ENCODE measurements at places on chromosomes 4 and X.

- no peak for DNase-seq
Observed at GRCh38 chr4:151204925-151205524, 71.9 kb upstream of the PRSS48 start.

GRCh38 chr4:53461244-53461643 is 83.8 kb downstream of the FIP1L1 start:
- DNase-seq, result no peak

DNA sequence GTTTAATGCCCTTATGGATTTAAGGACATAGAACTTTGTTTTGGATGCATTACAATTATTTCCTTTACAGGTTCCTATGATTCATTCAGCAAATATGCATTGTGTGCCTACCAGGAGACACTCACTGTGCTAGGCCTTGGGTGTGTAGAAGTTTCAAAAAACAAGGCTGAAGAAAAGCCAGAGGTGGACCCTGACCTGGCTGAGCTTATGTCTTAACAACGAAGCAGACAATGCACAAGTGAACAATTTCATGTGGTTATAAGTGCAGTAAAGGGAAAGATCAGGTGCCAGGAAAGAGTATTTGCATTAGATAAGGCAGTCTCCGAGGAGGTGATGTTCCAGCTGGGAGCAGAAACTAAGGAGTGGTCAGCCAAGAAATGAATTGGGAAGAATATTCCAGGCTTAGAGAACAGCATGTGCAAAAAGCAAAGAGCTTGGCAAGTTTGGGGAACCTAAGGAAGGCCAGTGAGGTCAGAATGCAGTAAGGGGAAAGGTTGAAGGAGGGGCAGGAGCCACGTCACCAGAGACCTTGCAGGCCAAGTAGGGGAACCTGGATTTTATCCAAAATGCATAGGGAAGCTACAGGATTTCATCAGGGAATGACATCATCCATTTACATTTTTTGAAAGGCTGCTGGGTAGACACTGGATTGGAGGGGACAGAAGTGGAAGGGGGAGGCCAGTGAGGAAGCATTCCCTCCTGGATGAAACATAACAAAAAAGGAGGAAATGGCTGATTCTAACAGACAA is 193.6 kb downstream of the SOWAHB start:
- DNase-seq, result peak; percentile 21

- no peak for DNase-seq
Observed at GRCh38 chrX:154511761-154512160, 4.3 kb downstream of the FAM3A start.

GRCh38 chr4:86934147-86934770 is 552 bp upstream of the AFF1 start:
- no peak for DNase-seq

GRCh38 chr4:19857380-19857779 is 394.3 kb upstream of the SLIT2 start:
- peak; percentile 5 for DNase-seq

DNA sequence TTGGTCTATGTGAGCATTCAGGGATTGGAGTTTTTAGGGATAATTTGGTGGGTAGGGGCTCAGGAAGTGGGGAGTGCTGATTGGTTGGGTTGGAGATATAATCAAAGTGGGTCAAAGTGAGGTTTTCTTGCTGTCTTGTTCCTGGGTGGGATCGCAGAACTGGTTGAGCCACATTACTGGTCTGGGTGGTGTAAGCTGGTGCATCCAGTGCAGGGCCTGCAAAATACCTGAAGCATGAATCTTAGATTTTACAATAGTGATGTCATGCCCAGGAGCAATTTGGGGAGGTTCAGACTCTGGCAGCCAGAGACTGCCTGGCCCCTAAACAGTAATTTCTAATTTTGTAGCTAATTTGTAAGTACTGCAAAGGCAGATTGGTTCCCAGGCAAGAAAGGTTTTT is 665.6 kb upstream of the PRKX start:
- DNase-seq, result no peak

DNA sequence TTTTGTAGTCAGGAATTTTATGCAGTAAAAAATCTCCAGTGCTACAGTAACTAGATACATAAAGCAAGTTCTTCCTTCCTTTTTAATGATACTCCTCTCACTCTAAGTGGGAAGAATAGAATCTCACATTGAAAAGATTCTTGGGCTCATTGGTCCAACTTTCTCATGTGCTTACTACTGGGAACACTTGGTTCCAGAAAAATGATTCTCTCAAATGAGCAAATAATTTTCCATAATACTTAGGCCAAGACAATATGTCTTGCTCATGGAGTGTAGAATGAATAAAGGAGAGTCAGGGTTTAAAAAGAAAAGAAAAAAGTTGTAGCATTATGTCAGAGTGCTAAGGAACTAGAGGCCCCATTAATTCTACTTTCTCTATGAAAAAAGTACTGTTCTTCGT is 197.8 kb downstream of the RASL11B start:
- DNase-seq, result no peak

GRCh38 chr4:67261971-67262370 is 283.3 kb downstream of the CENPC start:
- DNase-seq, result no peak

DNA sequence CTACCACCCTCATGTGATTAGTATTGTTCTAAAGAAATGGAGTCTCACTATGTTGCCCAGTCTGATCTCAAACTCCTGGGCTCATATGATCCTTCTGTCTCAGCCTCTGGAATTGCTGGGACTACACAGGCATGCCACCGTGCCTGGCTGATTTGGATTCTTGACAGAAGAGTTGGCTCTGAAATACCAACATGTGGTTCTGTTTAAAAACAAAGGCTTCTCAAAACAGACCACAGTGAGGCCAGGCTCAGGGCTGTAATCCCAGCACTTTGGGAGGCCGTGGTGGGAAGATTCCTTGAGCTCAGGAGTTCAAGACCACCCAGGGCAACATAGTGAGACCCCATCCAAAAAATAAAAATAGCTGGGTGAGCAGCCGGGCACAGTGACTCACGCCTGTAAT is 126.7 kb downstream of the DHRSX start:
- no peak for DNase-seq

- no peak for DNase-seq
Observed at GRCh38 chr4:152691761-152692160, 12.0 kb upstream of the TMEM154 start.

GRCh38 chrX:153885968-153886903 is at the start of gene L1CAM:
Gene L1CAM, minus strand, starts transcription at chrX:153886173. Its CDS starts 10,337 bp downstream, at chrX:153875836.
- DNase-seq, result no peak

DNA sequence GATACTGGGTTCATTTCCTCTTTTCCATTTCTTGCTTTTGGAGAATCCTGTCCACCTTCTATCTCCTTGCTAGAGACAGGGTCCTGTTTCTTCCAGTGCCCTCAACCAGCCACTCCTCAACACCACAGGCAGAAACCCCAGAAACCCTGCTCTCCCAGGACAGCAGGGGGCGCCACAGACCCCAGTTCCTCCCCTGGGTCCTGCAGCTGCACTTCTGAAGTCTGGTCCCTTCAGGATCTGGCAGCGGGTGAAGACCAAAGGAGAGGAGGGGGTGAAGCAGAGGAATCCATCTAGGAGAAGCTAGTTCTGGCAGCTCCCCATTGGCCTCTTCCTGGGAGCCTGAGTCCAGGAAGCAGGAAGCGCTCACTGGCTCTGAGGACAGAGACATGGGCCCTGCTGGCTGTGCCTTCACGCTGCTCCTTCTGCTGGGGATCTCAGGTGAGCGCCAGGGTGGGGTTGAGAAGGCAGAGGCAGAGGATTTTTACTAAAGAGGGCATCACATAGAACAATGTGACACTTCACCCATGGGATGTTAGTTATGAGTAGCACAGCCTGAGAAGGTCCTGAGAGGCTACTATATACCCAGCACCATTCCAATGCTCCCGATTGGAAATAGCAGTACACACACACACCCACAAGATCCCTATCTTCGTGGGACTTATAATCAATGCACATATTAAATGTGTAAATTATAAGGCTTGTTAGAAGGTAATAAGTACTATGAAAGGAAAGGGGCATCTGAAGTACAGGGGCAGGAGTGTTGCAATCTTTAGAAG is at the start of gene PRSS48:
PRSS48 (plus strand) TSS at position 375 of the 776 bp plus-strand sequence; CDS start at position 387, 12 bp downstream.
- DNase-seq, result peak; percentile 45

DNA sequence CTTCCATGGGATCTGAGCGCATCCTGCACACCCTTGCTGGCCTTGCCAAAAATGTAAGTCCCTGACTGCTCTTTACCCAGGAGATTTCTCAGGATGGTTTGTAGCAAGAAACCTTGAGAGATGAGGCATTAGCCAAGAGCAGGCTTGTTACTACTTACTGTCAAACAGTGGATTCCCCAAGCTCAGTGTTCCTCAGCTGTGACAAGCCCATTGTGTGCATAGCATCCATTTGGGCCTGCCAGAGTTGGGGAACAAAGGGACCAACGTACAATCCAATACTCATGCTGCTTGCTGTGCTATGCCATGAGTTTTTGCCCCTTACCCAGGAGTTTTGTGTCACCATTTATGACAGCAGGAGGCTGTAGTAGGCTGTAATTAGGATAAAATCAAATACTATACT is 267.6 kb downstream of the TENM3 start:
- no peak for DNase-seq

GRCh38 chr4:173367285-173367684 is 3.5 kb upstream of the SAP30 start:
- DNase-seq, result no peak

DNA sequence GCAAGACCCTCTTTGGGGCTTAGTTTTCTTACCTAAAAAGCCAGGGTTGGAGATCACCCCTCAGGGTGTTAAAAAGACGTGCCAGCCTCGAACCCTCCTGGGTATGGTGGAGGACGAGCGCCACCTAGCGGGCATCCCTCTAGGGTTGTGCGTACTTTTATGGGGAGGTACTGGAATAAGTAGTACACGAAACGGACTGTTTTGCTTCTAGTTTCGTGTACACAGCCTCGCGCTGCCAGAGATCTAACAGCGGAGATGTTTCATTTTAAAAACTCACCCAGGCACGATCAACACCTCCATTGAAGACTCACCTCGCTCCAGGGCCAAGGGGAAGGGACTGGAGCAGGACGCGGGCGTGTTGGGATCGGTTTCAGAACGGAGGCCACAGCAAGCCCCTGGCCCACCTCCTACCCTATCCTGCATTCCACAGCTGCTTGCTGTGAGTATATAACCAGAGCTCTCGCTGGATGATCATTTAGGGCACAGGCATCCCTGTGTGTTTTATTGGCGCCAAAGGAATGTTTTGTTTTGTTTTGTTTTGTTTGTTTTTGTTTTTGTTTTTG is 4.8 kb upstream of the NKX3-2 start:
- DNase-seq, result peak; percentile 55

GRCh38 chr4:184268584-184269160 is 51.0 kb upstream of the ENPP6 start:
- DNase-seq, result no peak

DNA sequence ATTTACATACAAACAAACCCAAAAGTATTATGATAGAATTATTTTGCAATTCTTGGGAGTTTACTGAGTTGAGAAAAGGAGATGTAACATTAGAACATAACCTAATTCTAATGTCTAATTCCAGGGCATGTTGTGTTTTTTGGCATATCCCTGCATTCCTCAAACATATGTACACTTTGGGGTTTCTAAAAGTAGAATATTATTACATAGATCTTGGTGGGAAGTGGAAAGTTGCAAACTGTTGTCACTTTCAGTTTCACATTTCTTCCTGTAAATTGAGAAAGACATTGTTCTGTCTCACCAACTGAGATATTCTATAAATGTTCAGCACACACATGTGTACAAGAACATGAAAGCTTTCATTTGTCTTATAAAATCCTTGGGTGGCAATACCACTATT is 24.4 kb upstream of the GBA3 start:
- no peak for DNase-seq

DNA sequence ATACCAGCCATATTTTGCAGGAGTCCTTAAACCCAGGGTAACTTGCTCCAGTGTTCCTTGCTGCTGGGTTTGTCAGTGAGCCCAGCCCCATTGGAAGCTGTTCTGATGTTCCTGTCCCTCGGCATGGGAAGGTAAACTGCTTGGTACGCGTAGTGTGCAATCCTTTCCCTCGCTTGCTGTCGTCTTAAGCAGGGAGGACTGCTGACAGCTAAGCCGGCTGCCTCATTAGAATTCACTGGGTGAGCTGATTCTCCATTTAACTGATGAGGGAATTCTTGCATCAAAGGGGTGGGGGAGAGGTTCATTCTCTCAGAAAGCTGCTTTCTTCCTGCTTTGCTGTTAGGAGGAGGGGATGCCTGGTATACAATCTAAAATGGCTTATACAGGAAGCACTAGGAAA is 164.6 kb downstream of the MID1IP1 start:
- no peak for DNase-seq

DNA sequence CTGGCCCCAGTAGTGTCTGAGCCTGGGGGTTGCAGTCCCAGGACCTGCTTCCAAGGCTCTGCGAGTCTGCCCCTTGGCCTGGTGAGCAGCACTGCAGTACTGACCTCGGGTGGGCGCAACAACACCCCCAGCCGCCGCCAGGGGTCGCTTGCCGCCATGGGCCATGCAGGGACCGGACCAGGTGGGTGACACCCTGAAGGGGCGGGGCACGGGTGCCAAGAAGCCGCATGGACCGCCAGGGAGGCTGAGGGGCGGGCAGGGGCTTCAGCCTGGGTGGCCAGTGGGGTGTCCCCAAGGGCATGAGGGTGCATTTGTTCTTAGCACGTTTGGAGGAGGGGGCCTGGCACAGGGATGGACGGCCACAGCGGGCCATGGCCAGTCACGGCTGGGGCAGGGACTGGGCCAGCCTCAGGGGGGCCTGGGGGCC is 25.0 kb downstream of the TACC3 start:
- peak; percentile 33 for DNase-seq

- no peak for DNase-seq
Observed at GRCh38 chr4:26298198-26298947, 22.4 kb upstream of the RBPJ start.
